ENCODE measurements at places on chromosomes 3 and 15. TPM values are rescaled to one million over a fixed set of nuclear protein-coding genes. Genes with fewer than 3 reads are reported as not detected.

GRCh38 chr15:90497912-90498311, 31.8 kb upstream of the CRTC3 start:
- DNase-seq = peak; percentile 4

Gene MLF1
- polyA plus RNA-seq = 12.5 TPM

Gene ZDHHC23
- 9.9 TPM for polyA plus RNA-seq

DNA sequence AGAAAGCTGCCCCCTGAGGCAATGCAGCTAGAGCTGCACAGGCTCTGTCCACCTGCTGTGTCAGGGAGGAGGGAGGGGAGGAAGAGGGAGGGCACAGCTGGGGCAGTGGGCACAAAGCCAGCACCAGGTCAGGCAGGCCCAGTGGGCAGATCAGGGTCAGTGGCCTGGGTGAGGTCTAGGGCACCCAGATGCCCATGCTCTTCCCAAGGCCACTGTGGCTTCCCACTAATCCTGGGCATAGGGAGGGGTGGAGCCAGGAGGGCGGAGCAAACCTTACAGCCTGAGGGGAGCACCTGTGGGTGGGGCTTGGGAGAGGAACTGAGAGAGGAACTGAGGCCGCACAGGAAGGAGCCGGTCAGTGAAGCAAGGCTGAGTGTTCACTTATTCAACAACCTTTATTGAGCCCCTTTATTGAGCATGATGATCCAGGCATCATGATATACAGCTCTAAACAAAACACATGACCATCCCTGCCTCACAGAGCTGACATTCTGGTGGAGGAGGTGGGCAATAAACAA, 55.0 kb downstream of the RHCG start:
- no peak for DNase-seq

DNA sequence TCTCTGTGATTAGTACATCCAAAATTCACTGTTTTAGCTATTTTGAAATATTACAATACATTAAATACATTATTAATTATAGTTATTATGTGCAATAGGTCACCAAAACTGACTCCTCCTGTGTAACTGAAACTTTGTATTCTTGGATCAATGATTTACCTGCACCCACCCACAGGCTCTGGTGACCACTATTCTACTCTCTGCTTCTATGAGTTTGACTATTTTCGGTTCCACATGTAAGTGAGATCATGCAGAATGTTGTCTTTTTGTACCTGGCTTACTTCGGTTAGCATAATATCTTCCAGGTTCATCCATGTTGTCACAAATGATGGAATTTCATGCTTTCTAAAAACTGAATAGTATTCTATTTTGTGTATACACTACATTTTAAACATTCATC, 43.8 kb downstream of the SLC2A2 start:
- DNase-seq = no peak

- no peak for DNase-seq
These were observed 49.3 kb downstream of the C3orf70 start for GRCh38 chr3:185103359-185104127.

Measured in large intestine (tissue), 12 donors.